ENCODE measurements at places on chromosomes 2 and 18.

DNA sequence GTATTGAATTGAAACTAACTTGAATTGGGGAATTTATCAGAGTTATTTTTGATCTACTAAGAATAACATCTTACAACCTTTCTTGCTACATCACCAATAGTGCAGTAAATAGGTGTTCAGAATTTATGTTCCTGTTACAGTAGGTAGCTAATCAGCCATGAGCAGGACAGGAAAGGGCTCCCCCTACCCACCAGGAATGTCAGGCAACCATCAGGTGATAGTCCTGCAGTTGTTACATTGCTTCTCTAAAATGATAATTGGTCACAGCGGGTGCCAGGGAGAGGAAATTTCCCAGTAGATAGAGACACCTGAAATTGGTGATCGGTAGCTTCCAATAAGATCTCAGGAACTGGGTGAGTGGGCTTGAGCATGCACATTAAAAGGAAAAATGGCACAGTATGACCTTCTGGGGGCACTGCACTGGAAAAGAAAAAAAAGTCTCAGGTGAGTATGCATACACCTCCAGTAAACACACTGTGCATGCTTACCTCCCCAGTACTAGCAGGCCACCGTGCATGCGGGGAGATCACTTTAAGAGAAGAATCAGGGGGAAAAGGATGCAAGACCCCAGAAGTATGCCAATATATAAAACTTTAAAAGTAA, 1092.0 kb upstream of the LRRTM1 start:
- no peak for DNase-seq

GRCh38 chr2:109031476-109032228, 42.6 kb upstream of the EDAR start:
- peak; percentile 70 for DNase-seq

DNA sequence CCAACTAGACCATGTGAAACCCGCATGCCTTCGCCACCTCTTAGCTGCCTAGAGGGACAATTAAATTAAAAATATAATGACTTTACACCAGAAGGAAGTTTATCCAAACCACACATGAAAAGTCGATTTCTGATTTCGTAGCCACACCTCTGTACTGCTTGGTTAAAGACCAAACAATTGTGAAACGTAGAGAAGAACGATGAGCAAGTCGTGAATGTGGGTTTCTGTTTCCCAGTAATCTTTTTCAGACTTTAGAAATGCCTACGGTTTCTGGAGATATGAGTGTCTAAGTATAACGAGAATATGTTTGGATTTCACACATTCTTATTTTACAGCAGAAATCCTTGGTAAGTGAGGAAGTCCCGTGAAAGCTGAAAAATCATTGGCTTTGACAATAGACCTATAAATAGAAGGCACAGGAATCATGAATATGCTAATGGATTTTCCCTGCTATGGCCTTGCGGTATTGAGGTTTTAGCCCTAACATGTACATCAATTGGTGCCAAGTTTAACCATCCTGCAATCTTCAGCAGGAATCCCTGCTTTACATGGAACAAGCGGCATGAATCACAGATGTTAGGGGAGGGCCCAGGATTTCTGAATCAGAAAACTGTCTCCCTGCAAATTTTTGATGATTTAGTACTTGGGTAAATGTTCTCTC, 105.6 kb downstream of the TTC32 start:
- no peak for DNase-seq

DNA sequence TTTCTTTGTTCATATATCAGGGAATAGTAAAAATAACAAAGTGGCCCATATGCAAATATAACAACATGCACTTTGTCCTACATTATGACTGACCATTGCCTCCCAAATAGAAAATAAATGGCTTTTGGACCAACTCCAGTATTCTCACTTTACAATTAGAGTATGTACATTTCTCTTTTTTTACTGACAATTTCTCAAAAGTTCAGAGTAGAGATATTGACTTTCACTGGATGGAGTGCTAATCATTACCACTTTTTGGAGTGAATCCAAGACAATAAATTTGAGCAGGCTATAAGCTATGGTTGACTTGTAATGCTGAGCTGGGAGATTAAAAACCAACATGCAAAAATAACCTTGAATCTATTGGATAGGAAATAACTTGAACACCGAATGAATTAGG, 987.4 kb downstream of the SUCLG1 start:
- no peak for DNase-seq

GRCh38 chr2:41207578-41207977, 755.7 kb upstream of the SLC8A1 start:
- no peak for DNase-seq

DNA sequence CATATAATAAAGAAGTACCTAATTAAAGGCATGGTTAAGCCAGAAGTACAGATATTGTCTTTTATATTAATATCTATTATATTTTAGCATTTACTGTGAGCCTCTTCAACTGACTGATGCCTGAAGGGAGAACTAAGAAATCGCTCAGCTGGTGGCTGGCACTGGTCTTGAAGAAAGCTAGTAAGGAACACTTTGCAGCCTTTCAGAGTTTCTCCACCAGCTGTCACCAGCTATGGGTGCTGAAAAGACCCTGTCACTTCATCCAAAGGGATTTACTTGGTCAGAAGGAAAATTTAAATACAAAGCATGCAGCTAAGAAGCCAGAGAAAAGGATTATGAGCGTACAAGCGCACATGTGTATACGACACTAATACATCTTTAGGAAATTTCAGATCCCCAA, 525.9 kb downstream of the TMEM182 start:
- no peak for DNase-seq

- DNase-seq: no peak
Observed at GRCh38 chr2:204353823-204354222, 191.5 kb upstream of the PARD3B start.

- peak; percentile 45 for DNase-seq
Observed at GRCh38 chr2:38581193-38582147, 21.3 kb downstream of the HNRNPLL start.

- no peak for DNase-seq
Observed at GRCh38 chr2:109279243-109279860, 150.3 kb downstream of the SH3RF3 start.

DNA sequence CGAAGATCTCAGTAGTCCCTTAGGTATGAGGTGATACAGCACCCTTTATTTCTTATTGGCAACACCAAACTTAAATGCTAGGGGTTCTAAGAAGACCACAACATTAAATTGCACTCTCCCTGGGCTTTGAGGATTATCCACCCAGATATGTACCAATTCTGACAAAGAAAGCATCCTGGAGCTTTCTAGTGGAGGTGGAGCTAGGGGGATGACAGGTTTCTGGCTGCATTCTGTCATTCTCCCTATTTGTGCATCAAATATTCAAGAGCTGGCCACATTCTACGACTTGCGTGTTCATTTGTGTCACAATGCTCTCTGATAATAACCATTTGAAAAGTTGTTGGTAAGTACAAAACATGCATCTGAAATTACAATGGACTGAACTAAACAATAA, 111.1 kb downstream of the CDH2 start:
- no peak for DNase-seq

DNA sequence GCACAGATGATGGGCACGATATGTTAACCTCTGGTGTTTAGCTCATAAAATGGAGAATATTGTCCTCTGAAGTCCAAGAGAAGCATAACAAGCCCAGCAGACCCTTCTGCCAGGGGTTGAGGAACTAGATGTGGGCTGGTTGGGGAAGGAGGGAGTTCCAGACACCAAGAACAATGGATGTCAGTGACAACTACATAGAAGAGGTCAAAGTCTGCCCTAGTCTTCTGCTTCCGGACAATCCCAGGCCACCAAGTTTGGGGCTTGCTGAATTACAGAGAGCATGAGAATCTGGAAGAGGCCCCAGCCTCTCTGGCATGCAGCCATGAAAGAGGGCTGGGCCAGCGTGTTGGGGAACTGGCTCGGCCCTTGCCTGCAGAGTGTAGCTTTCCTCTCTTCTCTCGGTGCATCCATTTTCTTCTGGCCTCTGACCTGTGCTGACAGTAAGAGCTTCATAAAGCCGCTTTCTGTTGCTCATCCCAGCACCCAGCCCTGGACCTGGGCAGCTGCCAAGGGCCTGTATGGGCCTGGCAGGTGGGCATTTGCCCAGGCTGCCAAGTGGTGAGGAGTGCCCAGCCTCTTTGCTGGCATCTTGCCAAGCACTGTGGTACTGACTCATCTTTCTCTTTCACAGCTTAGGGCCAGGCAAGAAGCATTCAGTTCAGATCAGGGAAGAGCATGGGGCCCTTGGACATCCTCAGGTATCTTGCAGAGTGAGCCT, 14.6 kb upstream of the LAPTM4A start:
- DNase-seq: no peak

DNA sequence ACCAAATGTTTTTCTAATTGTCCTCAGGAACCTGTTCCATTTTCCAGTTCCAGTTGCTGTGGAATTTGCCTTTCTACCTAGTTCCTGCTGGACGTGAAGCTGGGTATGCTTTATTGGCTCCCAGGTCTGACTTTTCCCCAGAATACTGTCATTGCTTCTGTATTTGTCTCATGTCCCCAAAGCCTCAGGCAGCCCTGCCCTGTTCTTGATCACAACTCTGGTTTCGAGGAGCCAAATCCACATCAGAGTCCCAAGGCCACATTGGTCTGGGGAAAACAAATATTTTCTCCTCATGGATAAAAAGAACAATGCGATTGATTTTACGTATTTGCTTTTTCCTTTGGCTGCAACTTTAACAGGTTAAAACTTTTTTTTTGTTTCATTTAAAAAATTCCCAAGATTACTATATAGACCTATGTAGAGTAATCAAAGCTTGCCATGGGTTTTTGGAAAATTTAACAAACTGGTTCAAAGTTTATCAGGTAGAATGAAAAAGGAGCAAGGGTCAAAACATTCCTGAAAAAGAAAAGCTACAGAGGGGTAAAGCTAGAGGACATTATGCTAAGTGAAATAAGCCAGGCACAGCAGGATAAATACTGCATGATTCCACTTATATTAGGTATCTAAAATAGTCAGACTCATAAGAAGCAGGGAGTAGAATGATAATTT, 85.2 kb downstream of the MDH1 start:
- no peak for DNase-seq

DNA sequence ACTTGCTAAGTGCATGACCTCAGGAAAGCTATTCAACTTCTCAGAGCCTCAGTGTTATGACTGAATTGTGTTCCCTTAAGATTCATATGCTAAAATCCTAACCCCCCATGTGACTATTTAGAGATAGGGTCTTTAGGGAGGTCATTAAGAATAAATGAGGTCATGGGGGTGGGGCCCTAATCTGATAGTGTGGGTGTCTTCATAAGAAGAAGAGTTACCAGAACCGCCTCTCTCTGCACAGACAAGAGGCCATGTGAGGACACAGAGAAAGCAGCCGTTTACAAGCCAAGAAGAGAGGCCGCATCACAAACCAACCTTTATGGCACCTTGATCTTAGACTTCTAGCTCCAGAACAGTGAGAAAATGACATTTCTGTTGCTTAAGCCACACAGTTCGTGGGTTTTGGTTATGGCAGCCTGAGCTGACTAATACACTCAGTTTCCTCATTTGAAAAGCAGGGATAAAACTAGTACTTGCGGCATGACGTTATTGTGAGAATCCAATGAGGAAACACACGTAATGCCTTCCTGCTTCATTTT, 9.9 kb downstream of the SH2D6 start:
- no peak for DNase-seq

- DNase-seq: no peak
Observed at GRCh38 chr18:48129621-48130082, 199.2 kb upstream of the SMAD2 start.

DNA sequence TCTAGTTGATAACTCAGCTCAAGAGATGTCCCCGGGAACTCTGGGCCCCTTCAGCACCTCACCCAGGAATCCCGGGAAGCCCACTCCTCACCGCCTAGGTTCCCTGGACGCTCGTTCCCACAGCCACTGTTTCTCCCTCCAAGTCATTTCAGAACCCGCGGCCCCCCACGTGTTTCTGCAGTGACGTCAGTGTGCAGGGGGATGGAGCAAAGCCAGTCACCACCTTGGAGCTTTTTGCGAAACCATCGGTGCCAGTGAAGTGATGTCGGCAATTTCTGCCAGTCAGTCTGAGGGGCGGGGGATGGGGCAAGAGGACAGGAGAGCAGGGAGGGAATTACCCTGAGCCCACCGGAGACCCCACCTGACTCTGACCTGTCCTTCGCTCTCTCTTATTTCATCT, 119.2 kb downstream of the SNTG2 start:
- no peak for DNase-seq

- no peak for DNase-seq
Observed at GRCh38 chr18:5059696-5060032, 137.4 kb downstream of the AKAIN1 start.

DNA sequence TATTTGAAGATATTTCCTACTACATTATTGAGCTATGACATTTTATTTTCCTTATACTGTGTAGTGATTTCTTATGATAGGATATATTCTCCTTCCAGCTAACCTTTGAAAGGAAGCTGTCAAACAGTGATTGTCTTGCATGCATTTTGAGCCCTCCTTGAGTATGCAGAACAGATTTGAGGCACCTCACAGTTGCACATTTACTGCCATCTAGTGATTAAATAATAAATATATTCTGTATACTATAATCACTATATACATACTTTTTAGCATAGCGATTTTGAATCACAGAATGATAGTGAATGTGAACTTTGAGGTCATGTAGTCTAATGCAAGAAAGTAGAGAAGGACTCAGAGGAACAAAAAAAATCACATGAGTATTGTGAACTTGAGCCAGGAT, 268.4 kb upstream of the CDH19 start:
- DNase-seq: no peak

GRCh38 chr18:49788327-49788898, 24.9 kb downstream of the ACAA2 start:
- no peak for DNase-seq

DNA sequence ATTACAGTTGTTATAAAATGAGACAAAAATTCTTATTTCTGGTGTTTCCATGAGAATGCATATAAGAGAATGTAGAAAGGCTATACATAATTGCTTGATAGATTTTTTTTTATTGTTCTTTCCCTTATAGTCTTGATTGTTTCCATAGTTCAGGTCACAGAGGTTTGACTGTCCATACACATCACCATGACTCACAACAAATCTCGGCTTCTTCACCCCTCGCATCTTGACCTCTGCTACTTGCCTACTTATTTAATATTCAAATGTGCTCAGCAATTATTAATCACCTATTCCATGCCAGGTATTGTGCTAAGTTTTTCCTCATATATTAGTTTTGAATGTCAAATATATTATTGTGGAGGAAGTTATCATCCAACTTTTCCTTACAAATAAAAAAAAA, 789.6 kb downstream of the RNF144A start:
- DNase-seq: no peak

- no peak for DNase-seq
Observed at GRCh38 chr2:21559351-21559750, 435.6 kb downstream of the TDRD15 start.

DNA sequence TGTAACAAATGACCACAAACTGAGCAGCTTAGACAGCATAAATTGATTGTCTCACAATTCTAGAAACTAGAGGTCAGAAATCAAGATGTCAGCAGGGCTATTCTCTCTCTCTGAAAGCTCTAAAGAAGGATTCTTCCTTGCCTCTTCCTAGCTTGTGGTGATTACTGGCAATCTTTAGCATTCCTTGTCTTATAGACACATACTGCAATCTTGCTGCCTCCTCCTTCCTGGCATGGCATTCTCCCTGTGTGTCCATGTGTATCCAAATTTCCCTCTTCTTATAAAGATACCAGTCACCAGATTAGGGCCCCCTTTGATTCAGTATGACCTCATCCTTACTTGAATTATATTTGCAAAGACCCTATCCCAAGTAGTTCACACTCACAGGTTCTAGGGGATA, 2.3 kb downstream of the ASB3 start:
- DNase-seq: no peak
